ENCODE measurements at places on chromosomes 2 and 18.

DNA sequence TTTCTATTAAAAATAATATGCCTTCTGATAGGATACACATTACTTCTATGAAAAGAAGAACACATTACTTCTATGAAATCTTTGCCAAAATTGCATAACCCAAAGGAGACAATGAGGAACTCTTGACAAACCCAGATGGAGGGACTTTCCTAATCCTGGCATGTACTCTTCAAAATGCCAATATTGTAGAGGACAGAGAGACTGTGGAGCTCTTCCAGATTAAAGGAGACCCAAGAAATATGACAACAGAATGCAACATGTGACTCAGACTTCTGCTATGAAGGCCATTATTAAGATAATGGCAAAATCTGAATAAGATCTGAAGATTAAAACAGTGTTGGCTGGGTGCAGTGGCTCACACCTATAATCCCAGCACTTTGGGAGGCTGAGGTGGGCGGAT lies 22.2 kb downstream of the SOWAHC start:
- peak; percentile 33 for DNase-seq

GRCh38 chr2:10137053-10137843 lies 14.7 kb downstream of the RRM2 start:
- DNase-seq, result no peak

DNA sequence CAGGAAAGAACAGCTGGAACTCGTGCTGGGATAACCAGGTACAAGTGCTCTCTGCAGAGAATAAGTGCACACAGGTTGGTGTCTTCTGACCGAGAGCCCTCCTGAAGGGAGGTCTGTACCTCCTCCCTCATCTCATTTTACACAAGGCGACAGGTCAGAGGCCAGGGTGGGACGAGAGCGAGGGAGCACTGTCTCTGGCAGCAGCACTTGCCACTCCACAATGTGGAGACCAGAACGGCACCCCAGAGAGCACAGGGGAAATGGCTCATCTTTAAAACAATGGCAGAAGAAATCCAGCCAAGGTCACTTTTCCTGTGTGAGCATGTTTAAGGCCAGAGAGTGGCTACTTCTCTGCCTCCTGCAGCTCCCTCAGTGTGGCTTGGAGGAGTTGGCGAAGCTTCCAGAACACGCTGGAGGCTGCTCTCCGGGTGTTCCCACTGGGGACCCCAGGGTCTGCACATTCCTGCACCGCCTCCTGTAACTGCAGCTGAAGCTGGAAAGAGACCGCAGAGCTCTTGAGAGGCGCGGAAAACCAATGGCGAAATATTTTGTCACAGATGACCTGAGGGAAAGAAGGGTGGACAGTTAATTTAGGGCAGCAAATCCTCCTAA lies 20.8 kb downstream of the DIPK1C start:
- no peak for DNase-seq

- DNase-seq, result no peak
Measured at GRCh38 chr2:1651121-1652033, 92.9 kb downstream of the PXDN start.

- DNase-seq, result no peak
Measured at GRCh38 chr2:26685341-26685740, 7.2 kb upstream of the KCNK3 start.

GRCh38 chr2:156589381-156590079 lies 153.4 kb downstream of the GPD2 start:
- DNase-seq, result peak; percentile 70

DNA sequence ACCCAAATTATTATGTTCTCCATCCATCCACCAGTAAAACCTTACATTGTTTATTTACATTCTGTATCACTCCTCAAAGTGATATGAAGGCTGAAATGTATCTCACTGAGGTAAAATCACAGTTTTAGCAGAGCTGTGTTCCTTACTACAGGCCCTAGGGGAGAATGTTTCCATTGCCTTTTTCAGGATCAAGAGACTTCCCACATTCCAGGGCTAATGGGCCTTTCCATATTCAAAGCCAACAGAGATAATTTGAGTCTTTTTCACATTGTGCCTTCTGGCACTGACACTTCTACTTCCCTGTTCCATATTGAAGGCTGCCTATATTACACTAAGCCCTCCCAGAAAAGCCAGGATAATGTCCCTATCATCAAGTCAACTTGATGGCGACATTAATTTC lies 20.0 kb downstream of the NETO1 start:
- no peak for DNase-seq

DNA sequence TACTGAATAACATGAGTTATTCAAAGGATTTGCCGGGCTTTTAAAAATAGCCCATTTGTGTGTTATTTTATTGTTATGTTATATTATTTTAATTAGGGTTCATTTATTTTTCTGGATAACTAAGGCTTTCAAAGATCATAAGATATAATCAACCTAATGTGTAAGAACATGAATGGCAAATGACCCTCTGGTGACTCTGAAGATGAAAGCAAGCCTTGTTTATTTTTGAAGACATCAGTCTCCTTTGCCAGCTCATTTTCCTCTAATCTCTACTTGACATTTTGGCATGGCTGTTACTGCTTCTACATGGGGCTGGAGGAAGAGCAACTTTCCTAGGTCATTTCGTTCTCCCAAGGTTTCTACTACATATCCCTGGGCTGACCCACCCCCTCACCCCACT lies 10.6 kb downstream of the FAP start:
- no peak for DNase-seq

DNA sequence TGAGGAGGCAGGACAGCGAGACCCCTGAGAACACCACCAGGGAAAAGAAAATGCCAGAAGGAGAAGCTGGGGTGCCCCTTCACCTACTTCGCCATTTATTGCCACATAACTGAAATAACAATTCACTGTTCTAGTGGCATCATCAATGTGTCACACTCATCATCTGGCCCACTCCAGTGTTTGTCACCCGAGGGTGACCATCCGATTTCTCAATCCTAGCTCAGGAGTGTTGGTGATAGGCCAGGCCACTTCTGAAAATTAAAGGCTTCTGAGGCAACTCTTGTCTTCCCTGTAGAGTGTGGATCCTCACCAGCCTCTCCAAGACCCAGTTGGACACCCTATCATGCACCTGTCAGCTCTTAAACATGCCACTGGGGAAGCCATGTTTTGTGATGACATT lies 62.9 kb upstream of the BZW1 start:
- no peak for DNase-seq

DNA sequence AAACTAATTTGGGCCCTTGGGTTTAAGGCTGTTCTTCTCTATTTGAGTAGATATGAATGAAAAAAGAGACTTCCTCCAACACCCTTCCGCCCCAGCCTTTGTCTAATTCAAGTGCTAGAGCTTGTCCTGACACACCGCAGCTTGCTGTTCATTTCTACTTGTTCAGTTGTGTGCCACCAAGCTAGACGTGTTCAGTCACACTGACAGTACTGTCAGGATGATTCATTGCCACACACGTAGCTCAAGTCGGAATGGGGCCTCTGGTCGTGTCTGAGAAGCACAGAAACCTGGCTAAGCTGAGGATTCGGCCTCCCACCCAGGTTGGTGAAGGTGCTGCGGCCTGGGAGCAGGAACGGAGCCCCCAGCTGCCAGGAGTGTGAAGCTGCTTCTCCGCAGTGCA lies 45.6 kb upstream of the INHBB start:
- DNase-seq, result no peak

DNA sequence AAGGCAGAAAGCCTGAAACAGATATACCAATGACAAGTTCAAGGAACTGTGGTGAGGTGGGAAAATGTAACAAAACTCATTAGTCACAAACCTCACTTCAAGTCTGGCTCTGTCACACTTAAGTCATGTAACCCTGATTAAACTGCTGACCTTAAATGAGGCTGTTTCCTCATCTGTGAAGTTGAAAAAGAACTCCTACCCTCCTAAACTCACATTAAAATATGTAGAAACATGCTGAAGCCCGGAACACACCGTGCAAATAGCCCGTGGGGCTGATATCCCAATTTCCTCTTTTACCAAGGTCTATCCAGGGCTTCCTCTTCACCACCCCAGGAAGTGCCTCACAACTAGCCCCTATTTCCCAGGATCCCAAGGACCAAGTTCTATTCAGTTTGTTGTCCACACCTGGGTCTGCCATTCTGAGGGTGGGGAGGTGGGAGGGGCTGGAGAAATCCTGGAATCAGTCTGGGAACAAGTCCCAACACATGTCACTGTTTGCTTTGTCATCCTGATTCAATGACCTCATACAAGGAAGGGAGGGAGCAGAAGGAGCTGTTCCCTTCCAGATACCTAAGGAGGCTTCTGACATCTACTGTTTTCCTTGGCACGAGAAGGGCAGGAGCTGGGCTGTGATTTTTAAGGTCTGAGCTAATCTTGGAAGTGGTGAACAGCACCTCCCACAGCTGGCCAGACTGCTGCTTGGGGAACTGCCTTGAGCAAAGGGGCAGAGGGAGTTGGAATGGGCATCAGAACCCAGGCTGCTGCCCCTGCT lies 42.3 kb downstream of the SLC4A1AP start:
- peak; percentile 95 for DNase-seq

DNA sequence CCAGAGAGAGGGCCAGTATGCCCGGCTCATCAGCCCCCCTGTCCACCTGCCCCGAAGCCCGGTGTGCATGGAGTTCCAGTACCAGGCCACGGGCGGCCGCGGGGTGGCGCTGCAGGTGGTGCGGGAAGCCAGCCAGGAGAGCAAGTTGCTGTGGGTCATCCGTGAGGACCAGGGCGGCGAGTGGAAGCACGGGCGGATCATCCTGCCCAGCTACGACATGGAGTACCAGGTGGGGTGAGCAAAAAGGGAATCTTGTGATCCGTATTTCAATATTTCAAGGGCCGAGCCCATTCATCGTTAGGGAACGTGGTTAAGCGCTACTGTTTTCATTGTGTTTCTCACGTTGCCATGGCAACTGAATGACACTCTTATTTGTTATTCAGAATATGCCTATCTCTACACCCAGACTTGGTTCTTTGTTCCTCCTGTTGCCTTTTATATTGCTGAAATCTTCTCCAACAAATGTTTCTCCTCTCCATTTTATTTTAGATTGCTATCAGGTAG lies 81.5 kb downstream of the NRP2 start:
- peak; percentile 61 for DNase-seq

- peak; percentile 68 for DNase-seq
Measured at GRCh38 chr2:188678882-188679281, 295.3 kb upstream of the COL3A1 start.

DNA sequence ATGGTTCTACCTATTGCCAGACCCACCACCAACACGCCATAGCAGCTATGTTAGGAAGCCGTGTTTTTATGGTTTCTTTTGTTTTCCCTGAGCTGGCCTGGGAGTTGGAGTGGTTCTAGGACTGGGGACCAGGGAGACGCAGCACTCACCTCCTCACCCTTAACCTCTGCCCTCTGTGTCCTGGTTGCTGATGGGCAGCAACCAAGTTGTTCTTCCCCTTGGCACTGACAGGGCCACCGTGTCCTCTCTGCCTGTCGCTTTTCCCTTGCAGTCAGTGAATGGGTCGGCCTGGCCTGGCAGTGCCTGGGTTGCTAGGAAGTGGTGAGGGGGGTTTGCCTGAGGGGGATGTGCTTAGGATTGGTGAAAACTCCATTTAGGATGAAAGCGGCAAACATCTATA lies 197.1 kb upstream of the GATA6 start:
- no peak for DNase-seq

DNA sequence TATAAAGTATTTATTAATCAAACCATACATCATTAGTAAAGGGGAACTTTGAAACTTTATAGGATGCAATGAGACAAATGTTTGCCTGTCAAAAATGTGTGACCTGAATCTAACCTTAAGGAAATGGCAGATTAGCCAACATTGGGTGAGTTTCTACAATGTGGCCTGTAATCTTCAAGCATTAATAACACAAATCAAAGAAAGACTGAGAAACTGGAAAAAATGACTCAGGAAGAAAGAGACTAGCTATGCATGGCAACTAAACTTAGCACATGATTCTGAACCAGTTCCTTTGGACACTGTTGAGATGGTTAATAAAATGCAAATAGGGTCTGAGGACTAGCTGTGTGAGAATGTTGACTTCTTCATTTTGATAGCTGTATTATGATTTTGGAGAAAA lies 628.6 kb upstream of the ID2 start:
- no peak for DNase-seq

GRCh38 chr2:74584088-74584645 lies 29.6 kb downstream of the DOK1 start:
- no peak for DNase-seq

DNA sequence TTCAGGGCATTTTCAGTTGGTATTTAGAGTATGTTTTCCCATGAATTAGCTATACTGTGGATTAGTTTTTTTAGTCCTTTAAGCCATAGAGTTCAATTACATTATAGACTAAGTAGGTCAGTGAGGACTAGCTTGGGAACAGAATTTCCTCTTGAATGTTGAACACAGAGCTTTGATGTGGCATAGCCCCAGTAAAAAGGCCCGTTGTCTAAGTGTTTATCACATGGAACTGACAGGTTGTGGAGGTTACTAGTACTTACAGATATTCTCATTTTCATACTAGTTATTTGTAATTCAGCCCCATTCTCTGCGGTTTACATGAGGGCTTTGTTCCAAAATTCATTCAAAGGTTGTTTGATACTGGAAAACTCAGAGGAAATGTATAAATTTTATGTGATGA lies 6.2 kb downstream of the INSIG2 start:
- no peak for DNase-seq

GRCh38 chr2:135086222-135086621 lies 34.1 kb downstream of the RAB3GAP1 start:
- DNase-seq, result no peak

DNA sequence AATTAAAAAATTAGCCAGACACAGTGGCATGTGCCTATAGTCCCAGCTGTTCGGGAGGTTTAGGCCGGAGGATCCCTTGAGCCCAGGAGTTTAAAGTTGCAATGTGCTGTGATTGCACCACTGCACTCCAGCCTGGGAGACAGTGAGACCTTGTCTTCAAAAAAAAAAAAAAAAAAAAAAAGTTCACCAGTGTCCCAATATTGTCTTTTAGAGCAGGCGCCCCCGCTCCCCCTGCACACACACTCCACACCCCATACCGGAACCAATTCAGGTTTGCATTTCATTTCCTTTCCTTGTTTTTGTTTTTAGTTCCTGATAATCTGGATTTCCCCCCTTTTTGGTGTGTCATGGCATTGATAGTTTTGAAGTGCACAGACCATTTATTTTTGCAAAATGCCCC lies 10.4 kb downstream of the TMEM87B start:
- peak; percentile 18 for DNase-seq

DNA sequence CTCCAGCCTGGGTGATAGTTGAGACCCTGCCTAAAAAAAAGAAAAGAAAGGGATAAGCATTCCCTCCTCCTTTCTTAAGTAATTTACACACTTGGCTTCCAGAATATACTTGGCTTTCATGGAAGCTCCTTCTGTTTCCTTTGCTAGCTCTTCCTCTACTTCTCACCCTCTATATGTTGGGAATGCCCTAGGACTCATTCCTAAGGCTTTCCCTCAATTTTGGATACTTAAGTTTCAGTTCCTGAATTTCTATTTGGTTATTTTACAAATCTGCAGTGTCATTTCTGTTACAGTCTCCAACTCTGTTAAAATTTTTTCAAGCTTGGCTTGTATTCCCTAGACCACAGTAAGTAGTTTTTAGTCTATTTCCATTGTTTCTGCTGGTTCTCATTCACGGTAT lies 23.6 kb downstream of the SP3 start:
- DNase-seq, result no peak
